GM20000 (cell line): ENCODE measurements at places on chromosomes 12 and 14.
A peak's percentile ranks its signal among the peaks of the same experiment; 100 is the strongest.

GRCh38 chr14:49865431-49865859 is 12.9 kb upstream of the NEMF start:
- DNase-seq = no peak

DNA sequence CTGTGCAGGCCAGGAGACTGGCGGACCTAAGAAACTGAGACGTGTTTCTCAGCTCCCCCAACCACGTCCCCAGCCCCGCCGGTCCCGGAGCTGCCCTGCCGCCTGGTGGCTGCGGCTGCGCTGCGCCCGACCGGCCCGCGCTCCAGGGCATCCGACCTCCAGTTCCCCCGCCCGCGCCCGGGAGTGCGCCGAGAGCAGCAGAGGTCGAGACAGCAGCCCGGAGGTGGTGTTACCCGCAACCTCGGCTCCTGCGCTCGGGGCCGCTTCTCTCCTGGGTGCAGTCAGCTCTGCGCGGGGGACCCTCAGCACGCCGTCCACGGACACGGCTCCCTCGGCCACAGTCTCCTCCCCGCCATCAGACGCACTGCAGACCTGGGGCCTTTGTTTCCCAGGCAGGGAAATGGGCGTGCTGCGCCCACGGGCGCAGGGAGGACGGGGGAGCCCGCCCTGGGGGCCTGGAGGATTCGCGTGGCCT is 21.6 kb upstream of the GPR132 start:
- DNase-seq = peak; percentile 92

DNA sequence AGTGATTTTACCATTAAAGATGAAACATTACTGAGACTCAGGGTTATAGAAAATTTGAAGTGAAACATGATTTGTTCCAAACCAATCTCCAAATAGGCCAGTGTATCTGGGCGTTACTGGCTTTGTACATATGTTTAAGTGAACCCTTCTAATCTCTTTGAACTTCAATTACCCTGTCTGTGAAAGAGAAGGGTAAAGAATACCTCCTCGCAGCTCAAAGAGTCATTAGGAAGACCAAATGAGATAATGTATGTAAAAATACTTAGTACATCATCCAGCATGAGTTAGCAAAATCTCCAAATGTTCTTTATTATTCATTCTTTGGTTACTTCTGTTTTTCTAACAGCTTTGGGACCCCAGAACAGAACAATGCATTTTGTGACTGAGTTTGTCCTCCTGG is at the start of gene OR11H6:
TSS of gene OR11H6 (plus strand) at position 301 of the 400 bp plus-strand sequence. CDS start at position 301, 0 bp downstream.
- DNase-seq = no peak

DNA sequence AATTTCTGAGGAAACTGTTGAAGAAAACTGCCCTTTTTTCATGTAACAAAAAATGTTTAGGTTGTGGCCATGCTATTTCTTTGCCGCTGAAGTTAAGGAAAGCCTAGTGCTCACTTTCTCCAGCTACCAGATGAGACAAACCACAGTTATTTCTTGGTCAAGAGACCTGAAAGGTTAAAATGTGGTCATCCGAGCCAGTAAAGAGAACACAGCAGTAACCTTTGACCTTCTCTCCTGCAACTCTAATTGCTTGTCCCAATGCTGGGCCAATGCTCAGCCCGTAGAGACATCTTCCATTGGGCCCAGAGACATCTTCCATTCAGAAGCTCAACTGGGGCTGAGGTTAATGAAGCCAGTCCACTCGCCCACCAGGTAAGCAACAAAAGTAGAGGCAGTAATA is 109.8 kb upstream of the CPSF6 start:
- DNase-seq = no peak

- DNase-seq = no peak
These were observed 9.2 kb upstream of the HIP1R start for GRCh38 chr12:122825773-122826724.
